ENCODE measurements at places on chromosomes 1 and 21.

GRCh38 chr1:62317021-62317768 lies 2.0 kb downstream of the KANK4 start:
- no peak for DNase-seq

DNA sequence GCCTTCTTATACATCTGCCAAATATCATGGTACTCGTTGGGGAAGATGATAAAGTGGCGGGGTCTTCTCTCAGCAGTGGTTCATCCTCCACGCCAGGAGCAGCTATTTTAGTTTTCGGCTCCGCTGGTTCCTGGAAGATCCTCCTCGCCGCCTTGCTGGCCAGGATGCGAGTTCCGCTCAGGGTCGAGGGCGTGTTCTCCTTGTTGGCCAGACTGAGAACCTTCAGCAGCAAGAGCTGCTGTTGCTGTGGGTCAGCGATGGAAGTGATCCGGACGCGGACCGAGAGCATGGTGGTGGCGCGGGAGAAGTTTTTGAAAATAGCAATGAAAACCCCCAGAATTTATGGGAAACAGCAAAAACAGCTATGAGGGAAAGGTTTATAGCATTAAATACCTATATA lies 11.4 kb upstream of the CFAP126 start:
- no peak for DNase-seq

- no peak for DNase-seq
Measured at GRCh38 chr1:246091477-246091876, 415.6 kb downstream of the SMYD3 start.

DNA sequence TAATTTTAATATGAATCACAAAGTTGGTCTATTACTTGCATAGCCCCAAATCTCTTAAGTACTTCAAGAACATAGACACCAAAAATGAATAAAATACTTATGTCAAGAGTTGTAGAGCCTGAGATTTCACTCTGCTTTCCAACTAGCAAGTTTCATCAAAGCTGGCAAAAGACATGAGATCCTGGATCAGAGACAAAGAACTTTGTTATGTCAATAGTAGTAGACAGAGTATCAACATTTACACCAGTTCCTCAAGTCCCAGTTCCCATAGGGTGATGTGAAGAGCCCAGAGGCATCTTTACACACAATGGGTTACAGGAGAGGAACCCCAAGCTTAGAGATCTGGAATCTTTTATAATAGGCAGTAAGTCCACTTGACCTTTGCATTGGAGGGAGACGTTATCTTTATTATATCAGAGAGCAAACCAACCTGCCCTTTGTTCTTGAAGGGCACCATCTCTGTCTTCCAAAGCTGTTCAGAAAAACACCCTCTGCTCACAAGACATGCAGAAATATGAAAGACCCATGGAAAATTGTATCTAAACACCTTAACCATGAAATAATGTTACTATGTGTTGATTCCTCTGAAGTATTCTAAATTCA lies 174.4 kb upstream of the GALNT2 start:
- no peak for DNase-seq

- no peak for DNase-seq
Measured at GRCh38 chr1:228494044-228494353, 6.8 kb downstream of the RNF187 start.

- no peak for DNase-seq
Measured at GRCh38 chr1:110360431-110360830, 21.3 kb downstream of the RBM15 start.

DNA sequence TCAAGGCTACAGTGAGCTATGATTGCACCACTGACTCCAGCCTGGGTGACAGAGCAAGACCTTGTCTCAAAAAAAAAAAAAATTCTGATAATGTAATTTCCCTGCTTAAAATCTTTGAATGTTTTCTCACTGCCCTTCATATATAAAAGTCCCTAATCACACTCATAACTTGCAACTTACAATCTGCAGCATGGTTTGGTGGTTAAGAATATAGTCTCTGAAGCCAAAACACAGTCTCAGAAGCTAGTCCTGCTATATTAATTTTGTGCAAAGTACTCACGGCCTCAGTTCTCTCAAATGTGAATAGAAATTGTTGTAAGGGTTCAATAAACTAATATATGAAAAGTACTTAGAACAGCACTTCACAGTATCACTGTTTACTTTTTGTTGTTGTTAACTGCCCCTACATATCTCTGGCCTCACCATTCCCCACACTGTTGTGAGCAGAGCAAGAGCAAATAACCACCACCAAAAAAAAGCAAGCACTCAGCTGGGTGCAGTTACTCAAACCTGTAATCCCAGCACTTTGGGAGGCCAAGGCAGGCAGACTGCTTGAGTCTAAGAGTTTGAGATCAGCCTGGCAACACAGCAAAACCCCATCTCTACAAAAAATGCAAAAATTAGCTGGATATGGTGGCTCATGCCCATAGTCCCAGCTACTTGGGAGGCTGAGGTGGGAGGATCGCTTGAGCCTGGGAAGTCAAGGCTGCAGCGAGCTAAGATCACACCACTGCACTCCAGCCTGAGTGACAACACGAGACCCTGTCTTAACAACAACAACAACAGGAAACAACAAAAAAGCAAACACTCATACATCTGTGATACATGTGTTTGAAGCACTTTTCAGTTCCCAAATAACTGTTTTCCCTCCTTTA lies 22.4 kb downstream of the ASH1L start:
- no peak for DNase-seq

DNA sequence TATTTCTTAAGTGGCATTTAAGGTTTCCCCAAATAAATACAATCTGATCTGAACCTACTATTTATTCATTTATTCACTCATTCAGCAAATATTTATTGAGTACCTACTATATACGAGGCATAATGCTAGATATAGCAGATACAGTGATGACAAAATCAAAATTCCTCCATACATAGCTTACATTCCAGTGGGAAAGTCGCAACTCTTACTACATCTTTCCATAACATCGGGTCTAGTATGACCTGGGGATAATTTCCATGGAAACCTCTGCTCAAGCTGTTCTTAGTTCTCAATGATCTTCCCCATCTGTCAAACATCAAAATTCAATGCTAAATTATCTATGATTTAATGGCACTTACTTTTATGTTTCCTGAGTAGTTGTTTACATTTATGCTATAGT lies 70.8 kb upstream of the PRKACB start:
- no peak for DNase-seq

Data from activated naive CD4-positive, alpha-beta T cell treated with anti-CD3 and anti-CD28 coated beads, Interleukin-2, amount 50 U/mL, for 16 hours (primary cell).